Stimulated activated CD4-positive, alpha-beta T cell treated with anti-CD3 and anti-CD28 coated beads, Interleukin-4, amount 100 ng/mL, for 1 hour (primary cell): ENCODE measurements at places on chromosomes 6 and 20.

GRCh38 chr6:63732336-63732735, 96.7 kb downstream of the PHF3 start:
- DNase-seq = no peak

GRCh38 chr6:45699663-45700062, 316.0 kb downstream of the CLIC5 start:
- no peak for DNase-seq

- no peak for DNase-seq
These were observed 16.1 kb upstream of the B4GALT5 start for GRCh38 chr20:49729780-49730179.

DNA sequence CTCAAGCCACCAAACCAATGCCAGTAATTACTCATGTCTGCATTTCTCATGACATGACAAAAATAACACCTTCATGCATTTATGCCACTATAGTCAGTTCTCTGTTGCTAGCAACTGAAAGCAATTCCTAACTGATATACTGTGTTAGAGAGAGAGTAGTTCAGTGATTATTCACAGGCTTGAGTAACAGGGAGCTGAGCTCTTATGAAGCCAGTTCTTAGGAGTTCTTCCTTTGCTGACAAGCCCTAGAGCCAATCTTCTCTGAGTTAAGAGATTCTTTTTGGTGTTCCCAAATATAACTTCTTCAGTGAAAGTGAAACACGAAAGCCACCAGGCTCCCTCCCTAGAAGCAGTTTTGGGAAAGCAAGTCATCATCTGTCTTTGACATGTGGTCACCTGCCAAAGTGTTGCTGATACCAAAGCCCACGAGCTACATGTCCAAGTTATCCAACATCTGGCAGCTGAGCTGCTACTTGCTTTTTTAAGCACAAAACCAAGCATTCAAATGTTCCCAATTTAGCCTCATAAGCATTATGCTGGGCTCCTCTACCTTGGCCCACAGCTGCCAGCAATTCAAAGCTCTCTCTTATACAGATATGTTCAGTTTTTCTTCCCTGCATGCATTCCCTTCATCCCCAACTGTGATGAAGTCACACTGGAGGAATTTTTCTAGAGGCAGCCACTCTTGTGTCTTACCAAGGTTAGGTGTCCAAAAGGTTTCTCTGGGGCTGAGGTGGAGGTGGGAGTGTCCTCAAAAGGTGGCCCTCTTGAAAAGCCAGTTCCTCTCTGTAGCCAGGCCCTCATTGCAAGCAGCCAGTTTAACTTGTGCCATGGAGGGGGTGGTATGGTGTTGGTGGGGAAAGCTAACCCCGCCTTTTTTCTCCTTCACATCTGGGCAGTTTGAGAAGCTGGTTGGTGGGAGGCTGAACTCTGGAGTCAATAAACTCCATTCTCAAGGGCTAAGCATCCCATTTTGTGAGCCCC, 92.7 kb upstream of the ARMC2 start:
- no peak for DNase-seq

- no peak for DNase-seq
These were observed 45.6 kb downstream of the LRRN4 start for GRCh38 chr20:6008254-6008653.

DNA sequence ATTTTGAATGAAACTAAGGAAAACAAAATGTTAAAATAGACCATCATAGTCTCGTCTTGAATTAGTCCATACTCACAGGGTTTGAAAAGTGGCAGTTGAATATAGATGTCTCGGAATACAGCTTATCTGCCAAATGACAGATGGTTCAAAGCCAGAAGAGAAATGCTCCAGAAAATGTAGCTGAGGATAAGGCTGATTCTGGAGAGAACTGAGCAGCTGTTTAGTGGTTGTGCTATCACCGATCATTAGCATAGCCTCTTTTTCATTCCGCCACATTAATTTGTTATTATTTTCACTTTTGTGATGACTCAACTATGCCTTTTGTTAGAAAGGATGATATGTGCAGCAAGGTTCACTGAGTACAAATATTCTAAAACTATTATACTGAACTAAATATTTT, 390.2 kb upstream of the MAN1A1 start:
- DNase-seq = no peak

DNA sequence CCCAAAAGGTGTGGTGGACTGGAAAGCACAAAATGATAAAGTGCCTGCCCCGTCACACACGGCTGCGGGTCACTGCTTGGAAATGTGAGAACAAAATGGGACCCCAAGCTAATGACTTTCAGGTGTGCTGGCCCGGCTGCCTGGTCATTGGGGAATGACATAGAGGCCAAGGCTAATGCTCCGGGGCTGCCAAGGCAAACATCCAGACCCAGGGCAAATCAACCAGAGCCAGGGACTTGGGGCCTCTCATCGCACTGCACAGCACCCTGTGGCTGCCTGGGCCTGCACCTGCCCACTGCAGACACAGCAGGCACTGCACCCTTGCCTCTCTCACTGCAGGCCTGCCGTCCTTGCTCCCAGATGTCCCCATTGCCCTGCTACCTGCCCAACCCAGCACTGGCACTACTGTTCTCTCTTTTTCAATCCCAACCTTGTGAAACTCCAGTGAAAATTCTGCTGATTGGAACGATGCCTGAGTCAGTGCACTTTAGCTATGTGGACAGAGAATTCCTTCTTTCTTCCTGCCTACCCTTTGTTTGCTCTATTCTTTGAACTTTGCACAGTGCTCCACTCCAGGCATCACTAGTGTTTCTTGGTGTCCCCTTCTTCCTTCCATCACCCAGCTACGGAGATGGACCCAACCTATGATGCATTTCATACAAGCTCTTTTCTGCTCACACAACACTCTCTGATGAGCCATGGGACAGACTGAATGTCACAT, 849.5 kb downstream of the MAFB start:
- no peak for DNase-seq

DNA sequence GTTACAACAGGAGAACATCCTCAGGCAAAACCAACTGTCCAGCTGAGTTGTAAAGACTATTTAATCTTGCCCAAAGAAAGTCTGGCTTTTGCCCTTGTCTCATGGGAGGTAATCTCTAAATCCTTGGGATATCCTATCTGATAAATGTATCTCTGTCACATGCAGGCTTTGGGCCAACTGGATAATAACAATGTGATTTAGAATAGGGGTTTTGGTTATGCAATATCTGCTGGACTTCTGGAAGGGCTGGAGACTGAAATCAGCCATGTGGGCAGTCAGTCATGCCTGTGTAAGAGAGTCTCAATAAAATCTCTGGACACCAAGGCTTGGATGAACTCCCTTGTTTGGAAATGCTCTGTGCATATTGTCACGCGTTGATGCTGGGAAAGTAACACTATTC, 56.3 kb upstream of the PRL start:
- no peak for DNase-seq
